ENCODE measurements at places on chromosomes 4 and X. TPM values are rescaled to one million over a fixed set of nuclear protein-coding genes. Genes with fewer than 3 reads are reported as not detected.

FRAS1 gene
- 21.3 TPM for total RNA-seq

UGT2B11 gene
- not detected for total RNA-seq

NHS gene
- 3.9 TPM for total RNA-seq

IL2 gene
- not detected for total RNA-seq

- H3K27me3 ChIP-seq = no peaks in the 10 kb centered on the region
- H3K4me1 ChIP-seq = peaks cover 61% of the 10 kb centered on the region
- no peak for DNase-seq
- peak overlapping the region; percentile 87 for H3K27ac ChIP-seq
- peak overlapping the region; percentile 6 for H3K4me3 ChIP-seq
- no peaks in the 10 kb centered on the region for H3K36me3 ChIP-seq
Observed at GRCh38 chr4:138320831-138321230, 78.7 kb upstream of the SLC7A11 start.

- no peak overlapping the region for H3K27ac ChIP-seq
- DNase-seq = peak; percentile 4
- H3K27me3 ChIP-seq = no peaks in the 10 kb centered on the region
- H3K4me1 ChIP-seq = no peaks in the 10 kb centered on the region
Observed at GRCh38 chrX:131907488-131908314, 115.4 kb upstream of the STK26 start.

DNA sequence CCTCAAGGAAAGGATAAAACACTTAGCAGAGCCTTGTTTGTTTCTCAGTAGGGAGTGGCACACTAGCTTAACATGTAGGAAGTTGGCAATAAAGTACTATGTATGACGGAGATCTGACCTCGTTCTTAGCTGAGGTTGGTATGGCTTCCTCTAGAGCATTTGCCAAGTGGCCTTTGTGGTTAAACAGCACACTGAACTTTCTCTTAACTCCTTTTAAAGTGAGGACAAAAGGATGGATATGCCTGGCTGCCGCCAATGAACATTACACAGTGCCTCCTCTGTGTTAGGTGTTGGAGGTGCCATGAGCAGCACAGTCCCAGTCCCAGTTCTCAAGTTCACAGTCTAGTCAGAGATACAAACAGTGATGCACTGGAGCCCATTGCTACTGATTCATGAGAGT, 54.4 kb downstream of the VGLL1 start:
- no peak for DNase-seq
- no peak overlapping the region for H3K4me3 ChIP-seq
- no peaks in the 10 kb centered on the region for H3K36me3 ChIP-seq
- no peak overlapping the region for H3K27ac ChIP-seq
- H3K4me1 ChIP-seq = no peaks in the 10 kb centered on the region
- H3K27me3 ChIP-seq = no peaks in the 10 kb centered on the region

GRCh38 chr4:24799544-24800324, 4.4 kb downstream of the SOD3 start:
- H3K4me3 ChIP-seq = peak overlapping the region; percentile 50
- H3K36me3 ChIP-seq = no peaks in the 10 kb centered on the region
- H3K4me1 ChIP-seq = peaks cover 12% of the 10 kb centered on the region
- peak; percentile 47 for DNase-seq

GRCh38 chr4:174628191-174628590, 105.9 kb upstream of the HPGD start:
- no peaks in the 10 kb centered on the region for H3K4me1 ChIP-seq
- H3K27ac ChIP-seq = no peak overlapping the region
- H3K4me3 ChIP-seq = no peak overlapping the region
- no peak for DNase-seq
- H3K27me3 ChIP-seq = no peaks in the 10 kb centered on the region

GRCh38 chrX:39309721-39310152, 508.5 kb downstream of the MID1IP1 start:
- no peaks in the 10 kb centered on the region for H3K4me1 ChIP-seq
- H3K27me3 ChIP-seq = no peaks in the 10 kb centered on the region
- DNase-seq = no peak
- no peaks in the 10 kb centered on the region for H3K36me3 ChIP-seq

DNA sequence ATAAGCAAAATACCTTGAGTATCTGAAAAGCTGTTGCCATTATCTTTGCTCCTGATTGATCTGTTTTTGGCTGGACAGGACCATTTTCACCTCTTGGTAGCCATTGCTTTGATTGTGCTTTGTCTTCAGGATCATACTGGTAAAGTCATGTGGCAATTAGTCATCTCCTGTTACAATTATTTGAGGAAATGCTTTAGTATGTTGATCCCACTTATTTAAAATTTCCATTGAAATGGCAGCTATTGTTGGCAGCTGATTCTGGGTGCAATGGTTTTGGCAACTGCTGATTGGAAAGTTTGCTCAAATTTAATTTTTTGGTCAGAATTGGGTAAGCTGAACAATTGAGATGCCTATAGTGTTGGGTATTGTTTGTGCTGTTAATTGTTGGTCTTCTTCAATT, 238.3 kb upstream of the TLL1 start:
- no peaks in the 10 kb centered on the region for H3K4me1 ChIP-seq
- H3K27ac ChIP-seq = no peak overlapping the region
- no peak overlapping the region for H3K4me3 ChIP-seq
- H3K36me3 ChIP-seq = no peaks in the 10 kb centered on the region
- no peaks in the 10 kb centered on the region for H3K27me3 ChIP-seq

GRCh38 chrX:142999199-142999701, 26.5 kb upstream of the SPANXN4 start:
- no peaks in the 10 kb centered on the region for H3K4me1 ChIP-seq
- H3K27ac ChIP-seq = no peak overlapping the region
- no peak for DNase-seq
- no peak overlapping the region for H3K4me3 ChIP-seq

DNA sequence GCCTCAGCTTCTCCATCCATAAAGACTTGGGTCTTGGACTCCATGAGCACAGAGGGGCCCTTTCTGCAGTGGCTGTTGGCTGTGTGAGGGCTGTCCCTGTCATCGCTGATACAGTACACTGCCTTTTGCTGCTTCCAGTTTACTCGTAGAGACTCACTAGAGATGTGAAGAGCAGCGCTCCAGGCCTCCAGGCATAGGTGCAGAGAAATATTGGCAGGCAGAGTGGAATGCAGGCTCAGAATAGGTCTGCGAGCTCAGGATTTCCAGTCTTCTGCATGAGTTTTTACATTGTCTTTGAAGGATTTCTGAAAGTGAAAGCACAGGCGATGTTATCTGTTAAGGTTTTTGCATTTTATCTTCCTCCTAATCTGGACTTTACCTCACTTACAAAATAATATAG, 97.4 kb downstream of the AASDH start:
- no peak overlapping the region for H3K27ac ChIP-seq

DNA sequence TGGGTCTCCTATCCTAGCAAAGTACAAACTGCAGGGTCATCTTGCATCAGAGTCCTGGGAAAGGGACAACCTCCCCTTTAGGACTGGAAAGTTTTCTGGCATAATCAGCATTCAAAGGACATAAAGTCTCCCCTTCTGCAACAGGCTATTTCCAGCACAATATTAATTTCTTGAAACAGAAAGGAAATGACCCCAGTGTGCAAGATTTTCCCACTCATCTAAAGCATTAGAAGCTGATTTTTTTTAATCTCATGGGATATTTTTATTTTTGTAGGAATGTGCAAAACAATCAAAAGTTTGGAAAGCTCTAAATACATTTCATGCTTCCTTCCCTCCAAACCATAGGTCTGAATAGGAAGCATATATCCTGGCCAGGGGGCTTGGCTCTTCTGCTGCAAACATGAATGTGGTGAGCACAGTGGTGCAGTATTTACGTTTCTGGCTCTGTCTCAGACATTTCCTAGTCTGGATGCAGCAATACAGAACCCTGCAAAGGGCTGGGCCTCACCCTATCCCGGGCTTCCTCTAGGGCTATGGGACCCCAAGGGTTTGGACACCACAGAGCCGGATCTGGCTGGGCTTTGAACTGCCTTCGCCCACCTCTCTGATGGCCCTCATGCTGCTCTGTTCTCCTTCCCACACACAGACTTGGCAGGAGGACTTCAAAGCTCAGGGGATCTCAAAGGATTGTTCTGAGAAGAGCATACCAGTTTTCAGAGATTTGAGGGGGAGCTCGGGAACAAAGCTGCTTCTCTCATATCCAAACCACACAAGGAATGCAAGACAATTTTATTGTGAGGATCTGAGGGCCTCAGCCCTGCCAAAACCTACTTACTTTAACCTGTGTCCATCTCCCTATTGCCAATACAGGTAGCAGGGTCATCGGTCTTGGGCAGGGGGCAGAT, 64.9 kb downstream of the POLR2B start:
- H3K4me3 ChIP-seq = no peak overlapping the region
- no peaks in the 10 kb centered on the region for H3K4me1 ChIP-seq
- H3K36me3 ChIP-seq = no peaks in the 10 kb centered on the region

GRCh38 chr4:69977582-69977981, 12.1 kb upstream of the CSN2 start:
- no peaks in the 10 kb centered on the region for H3K36me3 ChIP-seq
- no peaks in the 10 kb centered on the region for H3K27me3 ChIP-seq
- no peak overlapping the region for H3K27ac ChIP-seq
- H3K4me1 ChIP-seq = peaks cover 8% of the 10 kb centered on the region

DNA sequence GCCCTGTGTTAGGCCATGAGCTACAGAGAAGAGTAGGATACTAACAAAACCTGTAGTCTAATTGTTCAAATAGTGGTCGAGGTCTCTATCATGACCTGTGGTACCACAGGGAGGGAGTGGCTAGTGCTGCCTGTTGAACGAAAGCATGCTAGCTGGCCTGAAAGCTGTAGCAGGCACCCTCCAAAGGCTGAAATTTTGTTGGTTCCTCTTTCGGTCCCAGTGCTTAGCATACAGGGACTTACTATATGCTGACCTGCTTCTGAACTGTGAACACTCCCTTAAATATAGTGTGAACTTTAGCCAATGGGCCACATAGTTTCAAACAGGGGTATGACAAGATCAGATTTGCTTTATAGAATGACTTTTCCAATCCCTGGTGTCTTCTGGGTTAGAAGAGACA, 113.4 kb downstream of the PJA1 start:
- no peaks in the 10 kb centered on the region for H3K27me3 ChIP-seq
- H3K27ac ChIP-seq = no peak overlapping the region
- DNase-seq = no peak

All from neural progenitor cell (in vitro differentiated cells).